ENCODE measurements at places on chromosomes 2 and 18. TPM values are rescaled to one million over a fixed set of nuclear protein-coding genes. Genes with fewer than 3 reads are reported as not detected.

REG3A gene
- total RNA-seq, result not detected

ABCG5 gene
- total RNA-seq, result 0.14 TPM

MEP1B gene
- not detected for total RNA-seq

TEKT4 gene
- not detected for total RNA-seq

SCYGR4 gene
- total RNA-seq, result not detected

HOXD12 gene
- total RNA-seq, result not detected

DNA sequence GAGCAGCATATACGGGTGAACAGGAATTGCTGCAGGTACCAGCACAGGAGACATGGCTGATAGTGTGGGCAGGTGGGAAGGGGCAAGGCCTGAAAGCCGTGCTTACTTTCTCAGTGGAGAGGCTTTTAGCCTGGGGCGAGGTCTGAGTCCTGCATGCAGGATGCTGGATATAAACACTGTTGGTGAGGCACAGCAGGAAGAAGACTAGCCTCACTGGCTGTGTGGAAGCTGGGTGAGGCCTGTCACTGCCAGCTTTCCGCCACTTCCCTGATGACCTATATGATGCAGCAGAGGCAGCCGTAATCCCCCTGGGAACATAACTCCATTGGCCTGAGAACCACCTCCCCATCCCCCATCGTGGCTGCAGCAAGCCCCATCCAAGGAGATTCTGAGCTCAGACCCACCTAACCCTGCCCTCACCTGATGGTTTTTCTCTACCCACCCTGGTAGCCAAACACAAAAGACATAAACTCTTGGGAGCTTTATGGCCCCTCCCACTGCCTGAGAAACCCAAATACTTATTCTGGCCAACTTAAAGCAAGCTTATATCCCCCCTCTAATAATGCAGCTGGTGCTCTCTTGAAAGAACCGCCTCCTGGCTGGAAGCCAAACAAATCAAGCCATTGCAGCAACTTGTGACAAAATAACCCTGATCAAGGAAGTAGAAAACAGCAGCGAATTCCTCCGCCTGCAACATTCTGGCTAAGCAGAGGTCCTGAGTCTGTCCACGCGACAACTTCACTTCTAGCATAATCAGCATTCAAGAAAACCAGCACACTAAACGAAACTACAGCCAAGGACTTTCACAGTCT is 54.6 kb upstream of the DSC1 start:
- no peaks in the 10 kb centered on the region for H3K36me3 ChIP-seq
- DNase-seq, result no peak
- no peak overlapping the region for H3K4me3 ChIP-seq
- H3K27ac ChIP-seq, result no peak overlapping the region
- H3K4me1 ChIP-seq, result no peaks in the 10 kb centered on the region
- no peaks in the 10 kb centered on the region for H3K27me3 ChIP-seq

DNA sequence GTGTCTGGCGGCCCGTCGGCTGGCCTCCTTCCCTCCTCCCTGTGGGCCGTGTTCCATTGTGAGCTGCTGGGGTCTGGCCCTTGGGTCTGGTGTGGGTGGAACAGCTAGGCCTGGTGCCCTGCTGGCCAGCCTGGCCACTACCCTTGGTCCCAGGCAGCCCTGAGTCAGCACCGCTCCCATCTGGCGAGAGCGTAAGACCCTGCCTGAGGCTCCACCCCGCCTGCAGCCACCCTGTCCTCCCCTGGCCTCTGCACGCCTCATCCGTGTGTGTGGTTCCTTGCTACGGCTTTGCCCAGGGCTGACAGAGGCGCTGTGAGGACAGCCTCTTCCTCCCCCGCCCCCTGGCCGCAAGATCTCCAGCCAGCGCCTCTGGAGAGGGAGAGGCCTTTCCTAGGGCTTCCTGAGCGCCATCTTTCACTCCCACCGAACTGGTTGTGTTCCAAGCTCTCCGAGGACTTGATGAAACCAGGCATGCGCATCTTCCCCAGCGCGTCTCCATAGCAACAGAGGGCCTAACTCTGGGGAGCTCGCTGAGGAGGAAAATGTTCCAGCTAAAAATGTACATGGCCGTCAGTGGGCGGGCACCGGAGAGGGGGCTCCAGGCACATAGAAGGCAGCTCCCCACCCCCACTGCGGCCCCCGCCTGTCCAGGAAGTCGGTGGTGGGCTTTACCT is 83.0 kb downstream of the STPG4 start:
- no peaks in the 10 kb centered on the region for H3K27me3 ChIP-seq
- peaks cover 19% of the 10 kb centered on the region for H3K4me1 ChIP-seq
- peaks cover 27% of the 10 kb centered on the region for H3K36me3 ChIP-seq
- H3K4me3 ChIP-seq, result no peak overlapping the region
- H3K27ac ChIP-seq, result peak overlapping the region; percentile 63

GRCh38 chr18:50162486-50163304 is 32.3 kb downstream of the MYO5B start:
- H3K27me3 ChIP-seq, result peaks cover 26% of the 10 kb centered on the region
- H3K36me3 ChIP-seq, result no peaks in the 10 kb centered on the region
- no peak overlapping the region for H3K27ac ChIP-seq
- no peak overlapping the region for H3K4me3 ChIP-seq

DNA sequence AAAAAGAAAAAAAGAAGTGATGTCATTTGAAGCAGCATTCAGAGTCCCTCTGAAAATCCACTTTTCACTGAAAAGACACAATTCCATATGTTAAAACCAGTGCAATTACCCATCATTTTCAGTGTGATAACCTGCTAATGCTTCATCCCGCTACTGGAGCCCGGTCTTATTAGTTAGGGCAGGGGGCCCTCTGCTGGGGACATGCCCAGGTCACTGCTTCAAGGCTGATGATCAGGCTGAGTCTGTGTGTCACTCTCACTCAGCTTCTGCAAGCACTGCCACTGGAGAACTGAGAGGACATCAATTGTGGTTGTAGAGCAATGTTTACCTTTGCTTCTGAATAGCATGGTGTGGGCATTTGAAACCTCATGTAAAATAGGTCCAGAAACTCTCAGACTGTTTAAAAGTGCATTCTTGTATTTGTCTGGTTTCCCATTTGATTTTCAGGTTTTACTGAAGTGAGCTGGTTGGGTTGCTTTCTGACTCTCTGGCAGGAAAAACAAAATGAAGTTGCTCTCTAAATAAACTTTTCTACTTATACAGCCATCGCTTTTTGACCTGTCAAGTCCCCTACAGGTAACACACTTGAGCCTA is 49.2 kb upstream of the NXPH2 start:
- DNase-seq, result no peak
- H3K4me3 ChIP-seq, result no peak overlapping the region
- H3K36me3 ChIP-seq, result no peaks in the 10 kb centered on the region
- no peaks in the 10 kb centered on the region for H3K4me1 ChIP-seq
- H3K27me3 ChIP-seq, result no peaks in the 10 kb centered on the region
- H3K27ac ChIP-seq, result no peak overlapping the region

GRCh38 chr2:42796427-42797248 is 4.3 kb upstream of the HAAO start:
- no peak for DNase-seq
- peaks cover 3% of the 10 kb centered on the region for H3K36me3 ChIP-seq
- H3K4me3 ChIP-seq, result no peak overlapping the region
- H3K4me1 ChIP-seq, result peaks cover 37% of the 10 kb centered on the region

- H3K27ac ChIP-seq, result no peak overlapping the region
- H3K36me3 ChIP-seq, result peaks cover 3% of the 10 kb centered on the region
- H3K4me3 ChIP-seq, result no peak overlapping the region
- no peaks in the 10 kb centered on the region for H3K27me3 ChIP-seq
- no peak for DNase-seq
Measured at GRCh38 chr2:40178971-40179370, 272.9 kb downstream of the SLC8A1 start.

GRCh38 chr18:48531082-48531403 is 7.8 kb upstream of the CTIF start:
- H3K27me3 ChIP-seq, result peaks cover 12% of the 10 kb centered on the region
- DNase-seq, result no peak

DNA sequence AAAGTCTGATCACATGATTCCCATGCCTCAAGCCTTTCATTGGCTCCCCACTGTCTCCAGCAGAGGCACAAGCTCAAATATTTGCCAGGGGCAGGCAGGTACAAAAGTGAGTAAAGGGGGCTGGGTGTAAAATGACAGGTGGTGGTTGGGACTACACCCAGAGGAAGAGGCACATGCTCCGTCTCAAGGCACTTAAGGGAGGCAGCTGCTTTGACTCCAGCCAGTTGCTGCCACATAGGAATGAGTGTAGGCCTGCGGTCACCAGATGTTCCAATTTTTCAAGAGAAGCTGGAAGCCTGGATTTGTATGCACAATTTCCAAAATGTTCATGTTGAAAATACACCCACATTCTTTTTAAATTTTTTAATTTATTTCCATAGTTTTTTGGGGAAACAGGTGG is 164.4 kb downstream of the UPP2 start:
- H3K4me3 ChIP-seq, result no peak overlapping the region
- no peak for DNase-seq
- no peaks in the 10 kb centered on the region for H3K36me3 ChIP-seq

DNA sequence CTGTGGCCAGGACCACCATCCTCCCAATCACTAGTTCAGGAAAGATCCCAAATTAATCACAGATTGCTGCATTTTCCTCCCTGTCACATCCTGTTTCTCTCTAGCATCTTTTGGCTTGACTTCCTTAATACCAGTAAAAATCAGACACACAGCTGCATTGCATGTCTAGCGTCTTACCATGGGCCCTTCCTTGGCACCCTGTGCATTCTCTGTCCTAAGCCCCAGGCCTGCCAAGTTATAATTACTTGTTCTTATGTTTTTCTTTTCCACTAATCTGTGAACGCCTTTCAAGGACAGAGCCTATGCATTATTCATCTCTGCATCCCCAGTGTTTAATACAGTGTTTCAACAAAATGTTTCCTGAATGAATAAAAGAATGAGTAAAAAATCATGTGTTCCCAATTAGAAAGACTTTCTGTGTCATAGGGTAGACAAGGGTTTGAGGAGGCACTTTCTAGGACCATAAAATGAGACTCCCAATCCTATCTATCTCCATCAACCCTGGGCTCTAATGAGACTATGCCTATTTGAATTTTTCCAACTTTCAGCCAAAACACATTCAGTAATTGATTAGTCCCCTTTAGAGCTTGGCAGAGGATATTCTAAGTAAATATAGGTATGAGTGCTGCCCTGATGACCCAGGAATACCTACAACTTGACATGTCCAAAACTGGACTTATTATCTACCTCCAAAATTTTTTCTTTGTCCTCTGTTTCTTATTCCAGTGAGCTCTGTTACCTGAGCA is 10.3 kb upstream of the NT5C1B start:
- no peaks in the 10 kb centered on the region for H3K36me3 ChIP-seq
- H3K27me3 ChIP-seq, result no peaks in the 10 kb centered on the region
- H3K27ac ChIP-seq, result no peak overlapping the region
- DNase-seq, result no peak
- peaks cover 2% of the 10 kb centered on the region for H3K4me1 ChIP-seq
- no peak overlapping the region for H3K4me3 ChIP-seq

GRCh38 chr2:199466692-199467065 is 8.9 kb upstream of the SATB2 start:
- DNase-seq, result no peak
- H3K4me1 ChIP-seq, result peaks cover 6% of the 10 kb centered on the region
- H3K27ac ChIP-seq, result no peak overlapping the region
- H3K27me3 ChIP-seq, result peaks cover 80% of the 10 kb centered on the region
- no peak overlapping the region for H3K4me3 ChIP-seq

DNA sequence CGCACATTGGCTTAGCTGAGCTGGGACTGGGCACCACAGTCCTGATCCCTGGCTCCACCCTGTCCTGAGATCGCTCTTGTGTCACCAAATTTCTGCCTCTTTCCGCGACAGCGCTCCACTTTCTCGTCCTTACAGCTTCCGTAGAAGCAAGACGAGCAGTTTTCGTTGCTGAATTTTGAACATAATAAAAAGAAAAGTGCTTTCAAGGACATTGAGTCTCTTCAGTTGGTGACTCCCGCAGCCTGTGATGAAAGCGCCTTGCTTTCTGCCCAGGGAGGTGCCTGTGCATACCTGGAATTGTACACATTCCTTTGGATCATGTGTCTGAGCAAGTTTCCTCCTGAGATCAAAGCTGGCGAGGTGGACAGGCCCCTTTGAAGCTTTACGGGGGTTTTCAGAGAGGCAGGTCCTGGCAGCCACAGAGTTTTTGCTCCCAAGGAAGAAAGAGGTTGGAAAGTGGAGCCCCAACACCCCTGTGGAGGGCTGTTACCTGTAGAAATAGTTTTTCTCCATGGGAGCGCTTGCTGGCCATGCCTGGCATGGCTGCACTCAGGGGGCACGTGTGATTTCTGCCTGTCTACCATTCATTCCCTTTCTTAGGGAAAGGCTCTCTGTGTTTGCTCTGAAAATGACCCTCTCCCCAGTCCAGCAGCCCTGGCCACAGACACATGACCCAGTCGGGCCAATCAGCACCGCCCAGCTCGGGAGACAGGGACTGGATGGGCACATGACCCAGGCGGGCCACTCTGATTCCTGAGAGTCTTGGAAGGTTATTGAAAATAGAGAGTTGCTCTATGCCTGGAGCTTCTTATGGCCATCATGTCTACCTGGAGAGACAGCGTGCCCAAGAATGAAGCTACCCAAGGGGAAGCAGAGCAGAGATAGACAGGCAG is 115.6 kb upstream of the OTOS start:
- H3K27ac ChIP-seq, result no peak overlapping the region
- H3K27me3 ChIP-seq, result no peaks in the 10 kb centered on the region
- no peaks in the 10 kb centered on the region for H3K36me3 ChIP-seq
- no peaks in the 10 kb centered on the region for H3K4me1 ChIP-seq

DNA sequence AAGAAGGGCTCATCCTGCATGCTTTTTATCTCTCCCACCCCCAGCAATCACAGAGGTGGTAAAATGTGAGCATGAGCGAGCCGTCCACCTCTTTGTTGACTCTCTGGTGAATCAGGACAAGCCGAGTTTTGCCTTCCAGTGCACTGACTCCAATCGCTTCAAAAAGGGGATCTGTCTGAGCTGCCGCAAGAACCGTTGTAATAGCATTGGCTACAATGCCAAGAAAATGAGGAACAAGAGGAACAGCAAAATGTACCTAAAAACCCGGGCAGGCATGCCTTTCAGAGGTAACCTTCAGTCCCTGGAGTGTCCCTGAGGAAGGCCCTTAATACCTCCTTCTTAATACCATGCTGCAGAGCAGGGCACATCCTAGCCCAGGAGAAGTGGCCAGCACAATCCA is 19.5 kb downstream of the LIPG start:
- H3K4me3 ChIP-seq, result no peak overlapping the region
- no peaks in the 10 kb centered on the region for H3K4me1 ChIP-seq
- no peaks in the 10 kb centered on the region for H3K36me3 ChIP-seq

DNA sequence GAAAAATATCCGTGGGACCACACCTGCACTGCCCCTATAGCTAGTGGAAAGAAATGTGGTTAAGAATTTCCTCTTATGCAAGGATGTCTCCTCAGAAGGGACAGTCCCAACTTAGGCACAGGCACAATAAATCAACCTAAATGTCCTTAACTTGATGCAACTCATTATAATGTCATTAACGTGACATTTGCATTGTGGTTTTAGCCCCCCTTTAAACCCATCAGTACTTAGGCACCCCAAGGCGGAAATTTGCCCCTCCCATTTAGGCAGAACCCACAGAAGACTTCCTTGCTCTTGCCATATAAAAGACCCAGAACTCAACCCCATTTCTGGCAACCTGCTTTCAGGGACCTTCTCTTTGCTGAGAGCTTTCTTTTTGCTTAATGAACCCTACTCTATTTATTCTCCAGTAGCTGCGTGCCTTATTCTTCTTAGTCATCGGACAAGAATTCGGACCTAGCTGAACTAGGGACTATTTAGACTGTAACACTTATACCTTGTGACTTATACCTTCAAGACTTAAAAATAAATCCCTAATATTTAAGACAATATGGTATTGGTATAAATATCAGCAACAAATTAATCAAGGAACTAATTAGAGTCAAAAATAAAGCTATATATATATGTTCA is 1281.6 kb upstream of the TMEFF2 start:
- no peak overlapping the region for H3K4me3 ChIP-seq
- H3K27ac ChIP-seq, result no peak overlapping the region
- no peak for DNase-seq
- H3K4me1 ChIP-seq, result no peaks in the 10 kb centered on the region

- H3K36me3 ChIP-seq, result no peaks in the 10 kb centered on the region
- no peak for DNase-seq
Measured at GRCh38 chr2:60051991-60052390, 501.5 kb downstream of the BCL11A start.
